ENCODE measurements at places on chromosomes 16 and 17.

DNA sequence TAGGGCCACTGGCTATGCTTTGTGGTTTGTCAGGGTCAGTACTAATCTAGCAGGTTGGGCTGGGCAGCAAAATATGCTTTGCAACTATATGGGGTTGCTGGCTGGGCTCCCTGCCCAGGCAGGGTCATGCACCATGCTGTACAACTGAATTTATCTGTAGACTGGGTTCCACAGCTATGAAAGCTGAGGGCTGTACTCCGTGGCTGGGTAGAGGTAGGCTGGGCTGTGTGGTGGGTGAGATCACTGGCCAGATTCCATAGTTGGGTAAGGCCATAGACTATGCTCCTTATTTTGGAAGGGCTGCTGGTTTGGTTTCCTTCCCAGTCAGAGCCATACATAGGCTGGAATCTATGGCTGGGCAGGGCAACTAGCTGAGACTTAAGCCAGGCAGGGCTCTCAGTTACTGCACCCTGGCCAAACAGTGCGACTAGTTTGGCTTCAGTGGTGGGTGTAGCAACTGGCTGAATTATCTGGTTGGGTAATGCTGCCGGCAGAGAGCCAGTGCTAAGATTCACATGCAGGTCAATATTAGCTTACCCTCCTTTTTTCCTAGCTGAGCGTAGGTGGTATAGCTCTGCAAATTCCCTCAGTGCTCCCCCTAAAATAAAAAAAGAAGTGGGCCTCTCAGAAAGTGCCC is 769.1 kb upstream of the CDH8 start:
- DNase-seq, result no peak

- no peak for DNase-seq
These were observed 981 bp downstream of the GLG1 start for GRCh38 chr16:74605746-74606520.

DNA sequence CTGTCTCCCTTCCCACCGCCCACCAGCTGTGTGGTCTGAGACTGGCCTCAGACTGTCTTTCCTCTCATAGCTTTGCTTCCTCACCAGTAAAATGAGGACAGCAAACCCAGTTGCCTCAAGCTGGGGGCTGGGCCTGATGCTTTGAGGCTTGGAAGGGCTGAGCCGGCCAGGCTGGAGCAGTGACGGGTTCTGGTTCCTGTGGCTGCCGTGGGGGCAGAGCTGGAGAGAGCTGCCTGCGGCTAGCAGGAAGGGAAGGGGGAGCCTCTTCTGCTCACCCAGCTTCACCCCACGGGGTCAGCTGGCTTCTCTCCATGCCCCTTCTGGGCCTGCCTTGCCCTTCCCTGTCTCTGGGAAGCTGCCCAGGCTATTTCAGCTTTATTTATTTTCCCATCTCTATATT is 23.7 kb downstream of the LASP1 start:
- peak; percentile 67 for DNase-seq

GRCh38 chr16:84631886-84632285 is 14.0 kb upstream of the COTL1 start:
- no peak for DNase-seq

- no peak for DNase-seq
These were observed 40.3 kb upstream of the CRHR1 start for GRCh38 chr17:45743626-45744326.

DNA sequence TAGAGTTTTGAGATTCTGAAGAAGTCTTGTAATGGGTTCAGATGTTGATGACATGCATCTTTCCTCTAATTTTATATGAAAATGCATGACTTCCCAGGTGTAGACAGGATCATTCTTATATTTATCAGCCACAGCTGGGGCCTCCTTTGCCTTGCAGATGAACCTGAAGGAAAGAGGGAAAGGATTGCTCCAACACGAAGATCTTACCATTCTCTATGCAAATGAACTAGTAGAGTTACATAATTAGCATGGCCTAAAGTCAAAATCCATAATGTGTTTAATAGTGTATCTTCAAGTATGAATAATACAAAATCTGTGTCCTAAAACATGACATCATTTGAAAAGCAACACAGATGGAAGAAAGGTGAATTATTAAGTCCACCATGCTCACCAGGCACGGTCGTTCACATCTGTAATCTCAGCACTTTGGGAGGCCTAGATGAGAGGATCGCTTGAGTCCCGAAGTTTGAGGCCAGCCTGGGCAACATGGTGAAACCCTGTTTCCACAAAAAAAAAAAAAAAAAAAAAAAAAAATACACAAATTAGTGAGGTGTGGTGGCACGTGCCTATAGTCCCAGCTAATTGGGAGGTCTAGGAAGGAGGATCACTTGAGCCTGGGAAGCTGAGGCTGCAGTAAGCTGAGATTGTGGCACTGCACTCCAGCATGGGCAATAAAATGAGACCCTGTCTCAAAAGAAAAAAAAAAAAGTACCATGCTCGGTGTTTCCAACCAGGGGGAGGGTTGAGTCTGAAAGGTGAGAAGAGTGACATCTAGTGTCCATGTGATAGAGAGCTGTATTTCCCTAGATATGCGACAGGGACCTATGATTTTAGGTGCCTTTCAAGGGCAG is 6.3 kb downstream of the VWA3A start:
- no peak for DNase-seq

DNA sequence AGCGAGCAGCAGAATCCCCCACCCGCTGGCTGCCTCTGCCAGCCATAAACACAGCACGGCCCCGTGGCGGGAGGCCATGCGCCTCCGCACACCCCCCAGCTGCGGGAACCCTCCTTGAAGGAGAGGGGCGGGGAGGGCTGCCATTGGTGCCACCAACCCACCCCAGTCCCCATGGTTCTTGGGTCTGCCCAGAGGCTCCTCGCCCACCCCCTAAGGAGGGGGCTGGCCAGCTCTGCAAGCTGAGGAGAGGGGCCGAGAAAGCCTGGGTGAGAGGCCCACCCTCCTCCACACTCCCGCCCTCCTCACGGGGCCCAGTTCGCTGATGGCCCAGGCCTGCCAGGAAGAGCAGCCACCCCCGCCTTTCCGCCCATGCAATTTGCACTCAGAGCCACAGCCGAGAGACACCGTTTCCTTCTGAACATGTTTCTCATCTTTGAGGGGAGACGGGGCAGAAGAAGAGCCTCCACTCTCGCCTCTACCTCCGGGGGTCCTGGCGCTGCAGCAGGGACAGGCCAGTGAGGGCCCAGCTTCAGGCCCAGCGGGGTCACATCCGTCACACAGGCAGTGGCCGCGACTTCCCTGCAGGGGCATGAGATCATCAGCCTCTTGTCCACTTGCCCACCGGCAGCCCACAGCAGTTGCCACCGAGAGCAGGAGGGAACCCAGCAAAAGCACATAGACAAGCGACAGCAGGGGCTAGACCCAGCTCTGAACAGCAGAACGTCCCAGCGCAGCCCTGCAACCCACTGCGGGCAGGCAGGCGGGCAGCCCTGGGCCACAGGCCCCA is 23.0 kb downstream of the KATNB1 start:
- peak; percentile 47 for DNase-seq

DNA sequence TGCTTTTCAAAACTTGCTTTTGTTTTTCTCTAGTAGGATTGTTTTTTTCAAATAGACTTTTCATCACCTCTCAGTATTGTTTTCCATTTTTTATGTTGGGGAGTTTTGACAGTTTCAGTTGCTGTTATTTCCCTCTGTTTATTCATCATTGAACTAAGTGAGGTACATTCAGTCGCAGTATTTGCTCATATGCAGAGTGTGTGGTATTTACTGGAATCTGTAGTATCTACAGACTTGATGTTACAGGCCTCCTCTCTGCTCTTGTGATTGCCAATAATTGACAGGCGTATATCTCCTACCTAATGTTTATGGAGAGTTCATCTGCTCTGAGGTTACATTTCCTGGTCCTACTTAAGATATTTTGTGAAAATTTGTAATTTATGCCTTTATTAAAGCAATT is 49.6 kb downstream of the COX10 start:
- no peak for DNase-seq

- no peak for DNase-seq
These were observed 16.2 kb downstream of the MYLK3 start for GRCh38 chr16:46731691-46732555.

DNA sequence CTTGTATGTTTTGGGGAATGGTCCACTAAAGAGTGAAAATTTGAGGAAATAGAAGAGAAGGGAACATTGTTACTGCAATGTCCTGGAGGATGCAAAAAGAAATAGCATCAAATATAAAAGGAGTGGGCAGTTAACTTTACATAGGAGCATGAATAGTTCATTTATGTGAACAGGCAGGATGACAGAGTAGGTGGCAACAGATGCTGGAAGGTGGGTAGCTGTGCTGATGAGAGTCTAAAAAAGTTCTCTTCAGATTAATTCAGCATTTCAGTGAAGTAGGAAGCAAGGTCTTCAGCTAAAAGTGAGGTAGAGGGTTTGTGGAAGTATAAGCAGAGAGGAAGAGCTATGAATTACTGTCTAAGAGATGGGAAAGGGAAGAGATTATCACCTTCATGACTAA is 276.5 kb downstream of the KIF2B start:
- no peak for DNase-seq

DNA sequence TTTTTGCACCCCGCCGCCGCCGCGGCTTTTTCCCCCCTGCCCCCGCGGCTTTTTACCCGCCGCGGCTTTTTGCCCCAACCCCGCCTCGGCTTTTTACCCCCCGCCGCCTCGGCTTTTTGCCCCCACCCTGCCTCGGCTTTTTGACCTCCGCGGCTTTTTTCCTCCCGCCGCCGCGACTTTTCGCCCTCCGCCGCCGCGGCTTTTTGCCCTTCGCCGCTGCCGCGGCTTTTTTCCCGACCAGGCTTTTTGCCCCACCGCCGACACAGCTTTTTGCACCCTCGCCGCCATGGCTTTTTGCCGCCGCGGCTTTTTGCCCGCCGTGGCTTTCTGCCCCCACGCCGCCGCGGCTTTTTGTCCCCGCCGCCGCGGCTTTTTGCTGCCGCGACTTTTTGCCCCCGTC is 137.0 kb upstream of the TP53TG3D start:
- DNase-seq, result peak; percentile 28

Measured in mucosa of descending colon (tissue), 3 donors.